Skin of body (tissue), 3 donors: ENCODE measurements at places on chromosomes 5 and 9. TPM values are rescaled to one million over a fixed set of nuclear protein-coding genes. Genes with fewer than 3 reads are reported as not detected.

- DNase-seq: no peak
These were observed 4.7 kb downstream of the SARDH start for GRCh38 chr9:133733421-133733795.

GRCh38 chr9:4937446-4937845, 47.6 kb upstream of the JAK2 start:
- DNase-seq: no peak

- DNase-seq: no peak
These were observed 33.1 kb downstream of the CNTRL start for GRCh38 chr9:121107881-121108280.

GRCh38 chr5:109597893-109598292, 91.8 kb upstream of the MAN2A1 start:
- no peak for DNase-seq

GRCh38 chr5:158947846-158948245, 151.9 kb downstream of the EBF1 start:
- DNase-seq: no peak

DNA sequence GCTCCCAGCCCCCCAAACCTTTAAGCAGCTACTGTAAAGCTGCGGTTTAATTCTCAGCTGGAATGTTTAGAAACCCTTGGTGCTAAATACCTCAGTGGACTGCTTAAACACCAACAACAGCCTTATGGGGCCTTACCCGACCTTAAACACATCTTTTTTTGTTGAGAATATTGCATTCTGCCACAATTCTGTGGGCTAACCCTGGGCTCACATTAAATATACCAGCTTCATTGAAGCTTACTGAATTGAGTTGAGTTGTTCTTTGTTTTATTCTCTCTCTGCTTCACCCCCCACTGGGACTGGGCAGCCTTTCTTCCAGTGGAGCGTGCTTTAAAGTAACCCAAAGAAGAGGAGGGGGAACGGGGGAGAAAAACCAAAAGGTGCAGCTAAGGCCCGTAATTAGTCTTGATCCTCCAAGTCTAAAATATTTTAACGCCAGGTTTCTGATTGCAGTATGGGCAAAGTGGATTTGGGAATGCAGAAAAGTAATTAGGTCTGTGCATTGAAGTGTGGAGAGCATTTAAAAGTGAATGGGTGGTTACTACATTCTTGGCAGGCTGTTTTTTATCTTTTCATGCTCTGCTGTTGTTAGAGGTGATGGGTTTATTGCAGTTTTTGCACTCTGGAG, 281.2 kb downstream of the NR2F1-AS1 start:
- no peak for DNase-seq

GRCh38 chr5:62886603-62887315, 308.1 kb downstream of the LRRC70 start:
- no peak for DNase-seq

DNA sequence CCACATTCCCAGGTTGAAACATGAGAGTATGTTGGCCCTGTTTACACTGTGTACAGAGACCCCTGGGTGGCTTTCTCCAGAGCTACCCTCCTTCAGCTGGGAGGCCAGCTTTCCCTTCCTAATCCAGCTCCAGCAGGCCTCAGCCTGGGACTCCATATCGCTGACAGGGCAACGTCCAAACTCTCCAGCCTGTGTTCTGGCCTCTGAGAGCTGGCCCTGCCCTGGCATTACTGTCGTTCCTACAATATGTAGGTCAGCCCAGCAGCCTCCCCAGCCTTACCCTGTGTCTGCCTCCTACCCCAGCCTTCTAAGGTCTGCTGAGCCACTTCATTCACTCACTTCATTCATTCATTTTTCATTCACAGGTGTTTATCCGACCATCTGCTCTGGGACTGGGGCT, 8.3 kb upstream of the EEIG1 start:
- no peak for DNase-seq

GRCh38 chr5:111493031-111493430, 19.3 kb downstream of the STARD4 start:
- DNase-seq: no peak

GRCh38 chr9:16899606-16900005, 29.1 kb upstream of the BNC2 start:
- no peak for DNase-seq

- DNase-seq: no peak
These were observed 302.4 kb downstream of the RAB3C start for GRCh38 chr5:58885260-58885659.

- DNase-seq: no peak
These were observed 317.2 kb upstream of the ACO1 start for GRCh38 chr9:32067261-32067660.

DNA sequence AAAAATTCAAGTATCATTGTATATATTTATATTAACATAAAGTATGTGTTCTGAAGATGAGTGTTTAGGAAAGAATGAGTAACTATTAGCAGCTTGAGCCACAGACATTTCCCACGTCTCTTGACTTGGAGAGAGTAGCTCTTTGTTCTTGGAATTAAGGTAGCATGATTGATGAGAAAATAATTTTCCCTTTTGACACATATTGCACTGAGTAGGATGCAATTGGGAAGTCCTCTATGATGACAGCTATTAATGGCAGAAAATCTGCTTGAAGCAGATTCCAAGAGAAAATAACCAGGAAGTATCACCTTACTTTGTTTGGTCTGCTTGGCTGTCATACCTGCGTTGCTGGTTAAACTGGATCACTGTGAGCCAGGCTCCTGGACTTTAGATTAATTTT, 204.8 kb downstream of the TLE4 start:
- DNase-seq: no peak

DNA sequence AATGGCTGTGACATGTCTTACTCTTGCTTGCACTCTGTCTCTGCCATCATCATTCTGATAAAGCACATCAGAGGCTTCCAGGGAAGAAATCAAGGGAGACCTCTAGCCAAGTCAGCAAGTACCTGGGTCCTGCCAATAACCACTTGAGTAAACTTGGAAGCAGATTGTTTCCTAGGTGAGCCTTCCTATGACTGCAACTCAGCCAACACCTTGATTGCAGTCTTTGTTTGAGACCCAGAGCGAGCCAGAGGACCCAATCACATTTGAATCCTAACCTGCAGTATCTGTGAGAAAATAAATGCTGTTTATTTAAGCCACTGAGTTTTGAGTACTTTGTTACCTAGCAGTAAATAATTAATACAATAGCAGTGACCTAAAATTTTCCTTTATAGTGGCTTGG, 356.8 kb upstream of the CHD1 start:
- no peak for DNase-seq

DNA sequence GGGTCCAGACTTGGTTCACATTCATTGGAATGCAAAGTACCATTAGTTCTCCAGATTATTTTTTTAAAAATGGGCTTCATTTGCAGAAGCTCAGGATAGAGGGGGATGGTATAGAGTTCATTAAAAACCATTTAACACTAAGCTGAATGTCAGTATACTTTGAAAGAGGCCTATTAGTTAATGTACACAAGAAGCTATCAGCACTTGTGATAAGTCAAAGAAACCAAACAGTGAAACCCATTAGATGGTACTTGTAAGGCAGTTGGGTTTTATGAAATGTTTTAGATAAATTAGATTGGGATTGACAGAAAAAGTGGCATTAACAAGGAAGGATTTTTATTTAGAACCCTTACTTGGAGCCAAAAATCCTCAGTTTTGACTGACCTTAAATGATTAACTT, 229.2 kb upstream of the MPDZ start:
- DNase-seq: no peak

DNA sequence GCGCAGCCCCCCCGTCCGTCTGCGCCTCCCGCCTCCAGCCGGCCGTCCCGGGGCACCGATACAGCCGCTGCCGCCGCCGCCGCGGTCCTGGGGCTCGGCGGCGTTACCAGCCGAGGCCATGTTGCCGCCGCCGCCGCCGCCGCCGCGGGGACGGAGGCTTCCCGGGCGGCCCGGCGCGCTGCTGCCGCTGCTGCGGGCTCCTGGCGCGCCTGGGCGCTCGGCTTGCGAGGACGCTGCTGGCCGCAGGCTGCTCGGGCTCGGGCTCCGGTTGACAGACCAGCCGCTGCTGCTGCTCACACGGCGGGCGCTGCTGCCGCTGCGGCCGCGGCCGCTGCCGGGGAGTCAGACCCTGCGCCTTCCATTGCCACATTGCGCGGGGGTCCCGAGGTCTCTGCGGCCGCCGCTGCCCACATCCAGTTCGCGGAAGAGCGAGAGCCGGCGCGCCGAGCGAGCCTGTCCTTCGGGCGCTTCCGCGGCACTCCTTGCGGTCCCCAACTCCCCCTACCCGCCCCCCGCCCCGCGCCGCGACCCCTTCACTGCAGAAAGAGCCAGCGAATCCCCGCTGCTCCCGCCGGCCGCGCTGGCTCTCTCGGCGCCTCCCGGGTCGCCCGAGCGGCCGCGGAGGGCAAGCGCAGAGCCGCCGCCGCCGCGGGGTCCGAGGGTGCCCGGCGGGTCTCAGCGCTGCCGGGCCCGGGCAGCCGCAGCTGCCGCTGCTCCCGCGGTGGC, 8.4 kb downstream of the PTCH1 start:
- DNase-seq: no peak

GRCh38 chr9:107784235-107784958, 294.8 kb upstream of the KLF4 start:
- DNase-seq: peak; percentile 49

DNA sequence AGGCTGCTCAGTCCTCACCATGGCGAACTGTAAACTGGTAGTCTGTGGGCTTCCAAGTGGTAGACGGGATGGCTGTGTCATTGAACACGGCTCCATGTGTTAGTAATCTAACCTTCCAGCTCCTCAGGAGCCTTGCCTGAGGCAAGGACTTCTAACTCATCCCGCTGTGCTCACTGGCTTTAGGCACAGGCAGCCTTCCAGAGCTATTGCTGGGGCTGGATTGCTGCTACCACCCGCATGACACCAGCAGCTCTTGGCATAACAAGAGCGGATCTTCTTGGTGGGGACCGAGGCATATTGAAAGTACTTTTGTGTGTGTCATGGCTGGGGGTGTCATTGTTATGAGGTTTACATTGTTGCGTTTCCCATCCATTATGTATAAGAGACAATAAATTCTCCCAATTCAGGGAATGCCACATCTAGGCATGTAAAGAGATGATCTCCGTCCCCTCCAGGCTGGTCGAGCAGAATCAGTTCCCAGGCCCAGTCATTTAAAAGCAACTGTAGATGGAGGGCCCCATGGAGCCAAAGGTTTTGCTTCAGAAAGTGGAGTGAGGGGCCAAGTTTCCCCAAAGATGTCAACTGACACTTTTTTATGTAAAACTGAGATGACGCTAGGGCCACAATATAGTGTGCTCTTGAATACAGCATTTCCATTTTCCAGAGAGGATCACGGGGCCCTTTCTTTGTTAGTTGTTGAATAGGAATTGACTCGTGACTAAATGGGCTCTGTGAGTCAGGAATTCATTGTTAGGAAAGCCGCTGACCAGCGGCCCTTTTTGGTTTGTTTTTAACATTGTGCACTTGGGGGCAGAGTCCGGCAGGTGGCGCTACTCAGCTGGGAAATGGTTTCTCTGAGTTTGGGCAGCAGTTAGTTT, 759.5 kb downstream of the TAF11L14 start:
- DNase-seq: peak; percentile 46

- DNase-seq: no peak
These were observed 707 bp upstream of the ZFYVE16 start for GRCh38 chr5:80406980-80407734.

DNA sequence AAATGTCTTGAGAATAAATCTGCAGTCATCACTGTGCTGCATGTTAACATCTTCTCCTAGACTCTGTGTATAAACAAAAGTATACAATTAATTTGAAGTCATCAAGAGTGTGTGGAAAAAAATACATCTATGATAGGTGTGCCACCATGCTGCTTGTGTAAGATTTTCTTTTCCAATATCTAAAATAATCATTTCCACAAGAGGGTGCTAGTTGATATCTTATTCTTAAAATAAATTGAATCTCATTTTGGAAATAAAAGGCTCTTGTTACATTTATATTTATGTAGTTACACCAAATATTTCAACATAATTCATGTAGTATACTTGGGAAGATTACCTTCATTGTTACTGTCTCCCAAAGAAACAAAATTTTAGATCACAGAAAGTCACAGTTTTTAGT, 14.1 kb upstream of the MOCS2 start:
- no peak for DNase-seq

- no peak for DNase-seq
These were observed 3.8 kb downstream of the SMARCA2 start for GRCh38 chr9:2018764-2019558.

- DNase-seq: no peak
These were observed 1174.2 kb upstream of the C9orf72 start for GRCh38 chr9:28747351-28747985.

- peak; percentile 21 for DNase-seq
These were observed 12.0 kb downstream of the INIP start for GRCh38 chr9:112705768-112706427.

DNA sequence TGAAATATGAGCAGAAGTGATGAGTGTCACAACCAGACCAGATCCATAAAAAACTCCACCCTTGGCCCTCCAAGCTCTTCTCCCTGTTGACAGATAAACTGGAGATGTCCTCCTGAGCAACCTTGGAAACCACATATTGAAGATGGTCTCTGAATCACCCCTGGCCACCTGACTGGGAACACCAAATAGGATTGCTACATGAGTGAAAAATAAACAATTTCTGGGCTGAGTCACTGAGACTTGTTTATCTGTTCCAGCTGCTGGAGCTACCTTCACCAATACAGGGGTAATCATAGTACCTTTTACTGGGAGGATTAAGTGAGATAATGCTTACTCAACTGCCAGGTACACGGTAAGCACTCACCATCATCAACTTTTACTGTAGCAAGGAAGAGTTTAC, 53.3 kb downstream of the PCA3 start:
- DNase-seq: no peak

FLT4 gene
- total RNA-seq: 7.5 TPM

PHF24 gene
- 0.49 TPM for total RNA-seq

TLE1 gene
- total RNA-seq: 36.6 TPM

SHOC1 gene
- 0.79 TPM for total RNA-seq

FOXI1 gene
- 0.10 TPM for total RNA-seq

PCDHGB2 gene
- 3.3 TPM for total RNA-seq

FAM221B gene
- not detected for total RNA-seq

MRPS30 gene
- 56.6 TPM for total RNA-seq

CDH9 gene
- not detected for total RNA-seq

RIC1 gene
- 52.0 TPM for total RNA-seq

TENT4A gene
- 25.1 TPM for total RNA-seq

BTNL3 gene
- not detected for total RNA-seq

GRM6 gene
- total RNA-seq: not detected

ZNF366 gene
- 1.1 TPM for total RNA-seq

NDUFS6 gene
- total RNA-seq: 17.6 TPM
